Kasumi-1 (cell line): ENCODE measurements at places on chromosomes 6 and 20.

DNA sequence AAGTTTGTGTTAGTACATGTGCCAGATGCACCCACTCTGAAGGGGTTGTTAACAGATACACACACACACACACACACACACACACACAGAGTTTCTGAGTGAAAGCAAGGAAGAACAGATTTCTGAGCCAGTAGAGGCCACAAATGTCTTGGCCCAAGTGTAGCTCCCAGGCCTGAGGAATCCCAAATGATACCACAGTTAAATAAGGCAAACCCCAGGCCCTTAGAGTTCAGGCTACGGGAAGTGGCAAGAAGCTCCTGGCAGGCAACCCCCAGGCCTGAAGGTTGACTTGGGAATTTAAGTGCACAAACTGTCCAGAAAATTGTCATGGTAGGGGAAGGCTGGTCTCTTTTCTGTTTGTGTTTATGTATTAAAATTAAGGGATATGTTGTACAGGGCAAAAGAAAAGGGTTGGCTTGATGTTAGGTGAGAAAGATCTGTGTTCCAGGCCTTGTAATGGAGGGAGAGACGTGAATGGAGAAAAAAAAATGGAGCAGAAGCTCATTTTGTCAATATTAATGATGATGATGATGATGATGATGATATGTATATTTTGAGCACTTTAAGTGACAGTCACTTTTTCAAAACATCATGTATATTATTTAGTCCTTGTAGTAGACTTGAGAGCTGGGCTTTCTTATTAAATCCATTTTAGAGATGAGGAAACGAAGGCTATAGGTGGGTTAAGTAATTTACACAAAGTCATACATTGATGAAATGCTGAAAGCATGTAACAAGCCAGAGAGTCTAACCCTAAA lies 317.0 kb upstream of the JAG1 start:
- no peak for DNase-seq

DNA sequence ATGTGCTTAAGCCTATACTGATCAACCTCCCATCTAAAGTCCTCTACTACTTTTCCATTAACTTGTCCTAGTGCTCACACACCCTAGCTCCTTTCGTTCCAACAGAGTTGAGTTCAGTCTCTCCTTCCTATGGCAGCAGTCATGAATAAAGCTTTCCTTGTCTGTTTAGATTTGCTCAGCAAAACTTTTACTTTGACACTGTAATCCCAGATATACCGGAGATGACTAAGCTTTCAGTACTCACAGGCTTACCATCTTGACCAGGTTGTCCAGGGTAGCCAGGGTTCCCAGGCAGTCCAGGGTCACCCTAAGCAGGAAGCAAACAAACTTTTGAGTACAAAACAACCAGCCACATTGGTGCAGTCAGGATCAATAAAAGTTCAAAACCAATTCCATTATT lies 90.7 kb downstream of the COL21A1 start:
- DNase-seq = no peak

DNA sequence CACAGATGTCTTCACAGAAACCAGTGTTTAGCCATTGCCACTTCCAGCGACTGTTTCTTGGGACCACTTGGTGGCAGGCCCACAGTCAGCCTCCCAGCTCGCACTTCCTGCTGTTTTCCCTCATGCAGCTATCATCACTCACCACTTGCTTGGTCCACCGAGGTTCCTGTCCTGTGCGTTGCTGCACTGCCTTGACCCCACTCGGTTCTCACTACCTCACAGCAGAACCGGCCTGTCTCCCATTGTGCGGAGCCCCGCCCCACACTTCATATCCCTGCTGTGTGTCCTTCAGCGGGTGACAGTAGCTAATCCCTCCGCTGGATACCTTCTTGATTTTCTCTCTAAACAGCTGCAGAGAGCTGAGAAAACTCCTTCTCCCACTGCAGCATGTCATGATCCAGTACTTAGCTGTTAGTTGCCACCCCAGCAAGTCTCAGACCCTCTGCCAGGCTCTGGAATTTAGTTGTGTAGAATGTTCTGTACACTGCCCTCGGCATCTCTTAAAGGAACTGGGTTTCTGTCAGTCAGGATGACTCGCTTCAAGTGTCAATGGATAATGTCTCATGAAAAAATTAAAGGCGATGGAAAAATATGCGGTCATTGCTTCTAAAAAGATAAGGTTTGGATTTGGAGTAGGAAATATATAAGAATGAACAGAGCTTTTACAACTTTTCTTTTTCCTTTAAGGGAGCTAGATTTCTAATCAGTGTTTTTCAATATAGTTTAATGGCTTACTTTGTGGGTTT lies 208.0 kb downstream of the FARS2 start:
- no peak for DNase-seq

DNA sequence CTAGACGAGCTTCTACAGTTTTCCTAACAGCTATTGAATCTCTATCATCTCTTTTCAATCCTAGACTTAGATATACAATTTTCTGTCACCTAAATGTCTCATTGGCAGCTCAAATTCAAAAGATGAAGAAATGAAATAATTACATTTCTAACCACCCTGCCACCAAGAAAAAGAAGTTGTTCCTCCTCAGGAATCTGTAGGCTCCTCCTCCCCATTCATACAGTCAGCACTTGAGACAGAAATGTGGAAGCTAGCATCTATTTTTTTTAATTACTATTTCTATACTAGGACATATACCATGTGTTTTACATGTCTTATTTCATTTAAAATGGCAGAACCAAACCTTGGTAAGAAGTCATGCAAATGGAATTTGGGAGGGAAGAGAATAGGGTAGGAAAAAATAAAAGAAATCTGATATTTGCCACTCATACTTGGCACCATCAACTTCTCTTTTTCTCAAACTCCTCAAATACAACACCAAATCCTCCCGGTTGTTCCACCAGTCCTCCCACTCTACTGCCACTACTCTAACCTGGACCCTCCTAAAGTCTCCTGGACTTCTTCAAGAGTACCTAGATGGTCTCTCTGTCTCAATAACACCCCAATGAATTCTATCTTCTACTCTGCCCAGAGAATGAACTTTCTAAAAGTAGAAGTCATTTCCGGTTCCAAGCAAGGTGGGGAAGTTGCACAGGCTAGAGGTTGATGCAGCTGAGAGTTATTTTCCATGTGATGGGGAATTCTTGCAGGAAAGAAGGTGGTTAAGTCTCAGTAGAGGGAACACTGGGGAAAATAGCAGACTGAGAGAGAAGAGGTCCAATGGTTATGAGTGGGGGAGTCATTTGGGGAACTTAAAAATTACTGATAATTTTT lies 54.1 kb downstream of the ATXN1 start:
- DNase-seq = peak; percentile 17

DNA sequence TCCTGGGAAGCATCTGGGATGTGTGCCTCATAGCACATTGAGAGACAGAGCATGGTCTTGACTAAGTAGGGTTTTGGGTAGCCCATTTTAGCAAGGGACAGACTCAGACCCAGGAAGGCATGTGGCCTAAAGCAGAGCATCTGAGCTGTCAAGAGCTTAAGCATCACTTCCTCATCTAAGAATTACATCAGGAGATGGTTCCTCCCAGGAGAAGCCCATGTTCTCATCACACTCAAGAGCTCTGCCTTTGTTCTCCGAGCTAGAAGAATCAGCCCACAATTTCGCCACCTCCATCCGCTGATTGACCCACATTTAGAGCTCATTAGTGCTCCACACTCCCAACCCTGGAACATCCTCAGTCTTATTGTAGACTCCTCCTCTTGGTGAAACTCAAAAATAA lies 68.3 kb downstream of the NPEPL1 start:
- DNase-seq = no peak

DNA sequence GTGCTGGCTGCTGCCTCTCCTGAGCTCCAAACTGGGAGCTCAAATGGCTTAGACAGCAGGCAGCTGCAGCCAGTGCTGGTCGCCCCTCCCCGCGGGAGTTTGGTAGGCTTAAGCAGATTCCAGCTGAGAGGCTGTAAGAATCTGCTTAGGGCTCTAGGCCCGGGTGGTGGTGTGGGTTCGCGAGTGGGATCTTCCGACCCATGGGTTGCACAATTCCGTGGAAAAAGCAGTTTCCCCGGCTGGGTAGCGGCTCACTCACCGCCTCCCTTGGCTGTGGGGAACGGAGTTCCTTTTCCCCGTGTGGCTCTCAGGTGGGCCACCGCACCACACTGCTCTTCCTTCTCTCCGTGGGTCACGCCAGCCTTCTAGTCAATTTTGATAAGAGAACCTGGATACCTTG lies 232.5 kb downstream of the PKHD1 start:
- no peak for DNase-seq

DNA sequence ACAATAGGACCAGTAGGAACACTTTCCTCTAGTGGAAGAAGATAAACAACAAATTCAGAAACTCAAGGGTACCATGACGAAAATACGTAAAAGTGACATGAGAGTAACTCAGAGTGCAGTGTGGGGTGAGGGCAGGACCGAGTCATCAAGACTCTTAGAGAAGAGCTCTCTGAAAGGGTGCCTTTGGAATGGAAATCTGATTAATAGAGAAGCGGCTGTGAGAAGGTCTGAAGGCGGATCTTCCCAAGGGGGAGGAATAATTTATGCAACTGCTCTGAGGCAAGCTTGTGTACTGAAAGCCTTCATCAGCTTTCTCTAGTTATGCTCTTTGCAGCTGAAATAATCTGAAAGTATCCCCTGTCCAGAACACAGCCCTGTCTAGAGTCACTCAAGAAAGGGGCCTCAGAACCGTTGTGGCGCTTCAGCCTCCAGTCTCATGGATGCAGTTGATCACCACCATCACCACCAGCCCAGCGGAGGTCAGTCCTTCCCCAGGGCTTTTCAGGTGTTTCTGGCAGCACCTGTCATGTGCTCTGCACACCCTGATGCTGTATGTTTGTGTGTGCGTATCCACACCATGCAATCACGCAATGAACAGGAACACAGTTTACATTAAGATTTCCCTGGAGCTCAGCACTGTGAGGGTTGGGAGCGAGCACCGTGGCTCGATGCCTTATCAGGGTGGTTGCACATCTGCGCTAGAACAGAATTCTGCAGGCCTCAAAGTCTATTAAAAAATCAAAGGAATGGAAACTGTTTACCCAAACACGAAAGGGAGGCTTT lies 396.5 kb downstream of the SMOC2 start:
- DNase-seq = no peak

DNA sequence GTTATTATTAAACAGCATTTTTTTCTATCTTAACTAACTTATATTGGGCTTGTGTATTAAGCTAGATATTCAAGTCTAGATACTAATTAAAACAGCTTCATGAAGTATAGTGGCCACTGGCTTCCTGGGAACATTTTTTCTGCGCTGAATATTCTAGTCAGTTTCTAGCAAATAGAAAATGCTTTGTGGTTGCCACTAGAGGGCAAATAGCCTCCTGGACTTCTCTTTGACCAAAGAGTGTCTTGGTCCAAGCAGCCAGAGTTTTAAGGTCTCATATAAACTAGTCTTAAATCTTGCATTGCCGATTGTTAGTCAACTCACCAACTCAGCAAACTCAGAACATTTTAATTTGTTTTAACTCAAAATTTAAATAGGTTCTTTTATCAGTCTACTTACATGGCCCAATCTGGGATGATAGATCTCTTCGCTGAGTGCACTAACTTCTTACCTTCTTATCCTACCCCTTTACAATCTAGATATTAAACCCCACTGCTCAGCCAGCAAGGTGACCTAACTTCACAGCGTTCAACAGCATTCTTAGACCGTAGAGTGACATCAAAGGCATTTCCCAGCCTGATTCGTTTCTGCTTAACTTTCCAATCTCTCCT lies 24.6 kb upstream of the ID4 start:
- DNase-seq = peak; percentile 7

GRCh38 chr6:83155794-83156193 lies 37.3 kb downstream of the PGM3 start:
- DNase-seq = no peak

- DNase-seq = no peak
These were observed 102.8 kb downstream of the FYN start for GRCh38 chr6:111770263-111771093.

GRCh38 chr20:58839474-58839874 lies 11.2 kb downstream of the GNAS-AS1 start:
- DNase-seq = no peak

DNA sequence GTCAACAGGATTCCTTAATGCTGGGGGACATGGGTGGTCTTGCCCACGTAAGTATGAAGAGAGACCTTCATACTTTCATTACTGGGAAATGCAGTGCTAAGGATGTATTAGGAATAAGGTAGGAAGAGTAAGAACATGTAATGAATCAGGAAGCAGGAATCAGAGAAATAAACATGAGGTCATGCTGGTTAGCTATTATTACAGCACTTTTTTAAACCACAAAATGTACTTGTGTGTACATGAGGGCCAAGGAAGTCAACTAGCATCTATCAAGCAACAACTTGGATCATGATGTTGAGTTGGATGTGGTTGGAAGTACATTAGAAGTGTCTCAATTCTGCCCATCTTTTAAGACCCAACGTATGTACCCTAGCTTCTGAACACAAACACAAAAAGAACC lies 63.5 kb upstream of the E2F3 start:
- DNase-seq = no peak

DNA sequence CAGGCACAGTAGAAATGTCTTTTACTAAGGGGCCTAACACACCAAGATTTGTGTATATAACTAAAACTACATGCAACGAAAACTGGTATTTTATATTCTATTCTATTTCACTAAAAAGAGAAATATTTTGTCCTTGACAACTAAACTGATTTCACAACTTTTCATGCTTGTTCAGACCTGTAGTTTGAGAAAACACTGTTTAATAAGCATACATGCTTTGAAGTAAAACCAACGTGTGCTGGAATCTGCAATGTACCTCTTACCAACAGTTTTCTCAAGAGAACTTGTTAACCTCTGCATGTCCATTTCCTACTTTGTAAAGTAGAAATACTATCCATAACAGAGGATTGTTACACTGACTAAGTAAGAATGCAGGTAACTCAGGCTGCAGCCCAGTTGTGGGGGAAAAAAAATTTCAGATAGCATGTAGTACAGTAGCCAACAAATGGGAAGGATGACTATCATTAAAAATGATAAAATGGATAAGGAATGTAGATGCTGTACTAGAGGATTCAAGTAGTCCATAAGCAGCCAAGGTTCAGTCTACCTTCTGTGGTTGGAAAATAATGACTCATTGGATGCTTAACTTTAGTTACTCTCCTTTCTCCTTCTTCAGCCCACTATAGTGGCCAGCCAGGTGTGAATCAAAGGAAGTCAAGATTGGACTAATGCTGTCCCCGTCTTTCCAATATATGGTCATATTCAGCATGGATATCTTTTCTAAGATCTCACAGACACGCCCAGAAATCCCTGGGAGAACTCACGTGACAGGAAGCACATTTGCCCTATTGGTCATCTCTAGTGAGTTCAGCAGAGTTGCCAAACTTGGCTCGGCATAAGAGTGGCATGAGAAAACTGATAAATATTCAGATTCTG lies 65.2 kb downstream of the HFE start:
- DNase-seq = no peak
